Activated CD4-positive, alpha-beta T cell treated with anti-CD3 and anti-CD28 coated beads for 1 hour (primary cell): ENCODE measurements at places on chromosomes 3 and 15.

DNA sequence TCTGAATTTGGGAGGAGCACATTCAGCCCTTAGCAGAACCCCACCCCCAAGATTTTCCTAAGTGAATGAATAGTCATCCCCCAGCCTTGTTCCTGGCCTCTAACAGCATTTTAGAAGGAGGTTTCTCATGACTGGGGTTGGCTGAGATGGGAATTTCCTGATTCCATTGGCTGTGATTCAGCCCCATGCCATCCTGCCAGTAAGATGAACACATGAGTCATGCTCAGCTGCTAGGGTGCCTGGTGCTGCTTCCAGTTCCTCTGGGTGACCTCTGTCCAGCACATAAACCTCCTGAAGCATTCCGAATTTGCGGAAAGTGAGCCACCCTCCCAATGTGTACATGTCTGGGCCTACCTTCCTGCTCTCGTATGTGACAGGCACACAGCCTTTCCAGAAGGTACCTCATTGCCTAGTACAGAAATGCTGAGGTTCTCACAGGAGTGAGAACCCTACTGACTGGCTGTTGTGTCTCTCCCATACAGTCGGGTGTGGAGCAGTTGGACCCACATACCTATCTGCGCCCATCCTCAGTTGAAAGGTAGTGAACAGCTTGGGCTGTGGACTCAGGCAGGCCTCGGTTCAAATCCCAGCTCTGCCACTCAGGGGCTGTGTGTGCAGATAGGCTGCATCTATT, 91.7 kb downstream of the APBA2 start:
- no peak for DNase-seq

- DNase-seq = no peak
These were observed 163.8 kb upstream of the CMC1 start for GRCh38 chr3:28077572-28077971.

DNA sequence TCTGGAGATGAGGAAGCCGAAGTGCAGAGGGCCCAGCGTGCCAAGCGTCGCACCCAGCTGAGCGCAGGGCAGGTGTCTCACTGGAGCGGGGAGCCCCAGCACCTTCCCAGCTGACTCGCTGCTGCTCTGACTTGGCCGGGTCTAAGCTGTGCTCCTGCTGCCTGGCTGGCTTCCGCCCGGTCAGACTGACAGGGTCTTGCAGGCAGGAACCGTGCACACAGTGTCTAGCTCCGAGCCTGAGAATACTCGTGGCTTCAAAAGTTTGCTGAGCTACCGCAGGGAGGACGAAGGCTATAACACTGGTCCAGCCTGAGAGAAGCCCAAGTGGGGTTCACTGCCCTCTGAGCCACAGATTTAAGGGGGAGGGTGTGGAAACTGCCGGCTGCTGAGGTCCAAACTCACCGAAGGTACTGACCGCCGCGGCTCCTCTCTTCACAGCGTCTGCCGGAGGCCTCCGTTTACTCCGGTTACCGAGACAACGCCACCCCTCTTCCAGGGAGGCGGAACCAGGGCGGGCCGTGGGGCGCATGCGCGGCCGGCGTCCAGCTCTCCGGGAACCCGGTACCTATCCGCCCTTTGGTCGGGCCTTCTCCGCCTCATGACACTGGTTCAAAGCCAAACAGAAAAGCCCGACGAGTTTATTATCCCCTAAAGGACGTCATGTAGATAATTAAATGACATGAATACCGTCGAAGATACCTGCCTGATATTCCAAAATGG, at the start of gene CFAP44:
TSS of gene CFAP44 (minus strand) at position 443 of the 720 bp plus-strand sequence. CDS start 7,829 bp downstream, outside the sequence.
- peak; percentile 35 for DNase-seq

GRCh38 chr3:99712291-99712954, 74.0 kb downstream of the COL8A1 start:
- DNase-seq = no peak

- no peak for DNase-seq
These were observed 728.6 kb downstream of the ROBO1 start for GRCh38 chr3:79039192-79039591.
